ENCODE measurements at places on chromosomes 2 and 18.

GRCh38 chr18:32328379-32328778 lies 138.5 kb downstream of the MEP1B start:
- no peak for DNase-seq

DNA sequence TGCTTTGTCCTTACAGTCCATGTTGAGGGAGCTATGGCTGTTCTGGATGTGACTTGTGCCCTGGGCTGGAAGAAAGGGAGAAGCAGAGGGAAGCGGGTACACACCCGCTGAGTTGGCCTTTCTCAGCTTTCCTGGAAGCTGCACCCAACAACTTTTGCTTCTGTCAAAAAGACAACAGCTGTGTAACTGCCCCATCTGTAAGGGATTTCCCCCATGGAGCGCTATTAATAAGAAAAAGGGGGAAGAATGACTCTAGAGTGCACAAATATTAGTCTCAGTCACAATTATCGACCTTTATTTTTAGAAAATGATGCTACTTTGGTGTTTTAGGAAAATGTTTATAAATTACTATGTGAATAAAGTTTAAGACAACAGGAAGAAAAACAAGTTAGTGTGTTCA lies 368.3 kb downstream of the RAD51AP2 start:
- DNase-seq: no peak

GRCh38 chr2:15768142-15768541 lies 172.2 kb upstream of the MYCN start:
- no peak for DNase-seq

DNA sequence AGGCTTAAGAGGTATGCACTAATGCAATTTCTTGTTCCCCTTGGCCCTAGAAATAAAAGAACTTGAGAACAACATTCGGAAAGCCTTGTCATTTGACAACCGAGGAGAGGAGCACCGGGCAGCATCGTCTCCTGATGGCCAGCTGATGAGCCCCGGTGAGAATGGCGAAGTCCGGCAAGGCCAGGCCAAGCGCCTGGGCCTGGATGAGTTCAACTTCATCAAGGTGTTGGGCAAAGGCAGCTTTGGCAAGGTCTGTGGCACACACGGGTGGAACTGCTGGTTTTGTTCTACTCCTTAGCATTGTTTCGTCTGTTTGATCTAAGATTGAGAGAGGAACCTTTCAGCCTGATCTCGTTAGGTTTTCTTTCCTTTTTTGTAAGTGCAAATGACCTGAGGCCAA lies 289.8 kb upstream of the EPAS1 start:
- DNase-seq: no peak

DNA sequence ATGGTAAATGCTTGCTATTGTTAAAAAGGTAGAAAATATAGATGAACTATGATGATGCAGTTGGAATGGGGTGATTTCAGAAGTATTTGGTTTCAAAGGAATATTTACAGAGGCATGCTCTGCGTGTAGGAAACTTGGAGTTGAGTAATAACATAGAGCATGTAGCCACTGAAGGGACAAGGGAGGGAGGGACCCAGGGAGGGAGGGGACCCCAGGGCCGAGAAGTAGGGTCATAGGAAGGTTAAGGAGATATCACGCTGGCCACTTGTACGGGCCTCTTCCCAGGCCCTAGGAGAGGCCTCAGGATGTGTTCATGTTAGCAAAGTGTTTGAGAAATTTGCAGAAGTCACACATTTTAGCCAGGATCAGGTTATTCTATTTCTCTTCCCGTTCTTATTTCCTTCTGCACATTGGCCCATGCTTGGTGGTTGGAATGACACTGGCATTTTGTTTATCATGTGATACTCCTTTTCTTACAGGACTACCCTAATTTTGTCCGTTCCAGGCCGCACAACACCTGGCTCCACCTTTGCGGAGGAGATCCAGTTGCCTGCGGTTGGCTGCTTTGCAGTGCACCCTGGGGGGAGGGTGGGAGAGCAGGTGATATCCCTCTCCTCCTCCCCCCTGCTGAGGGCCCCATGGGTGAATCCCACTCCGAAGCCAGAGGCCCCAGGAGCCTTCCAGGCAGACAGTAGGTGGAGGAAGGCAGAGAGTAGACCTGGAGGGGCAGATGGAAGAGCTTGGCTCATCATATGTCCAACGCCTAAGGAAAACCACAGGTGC lies 16.9 kb upstream of the ACKR3 start:
- no peak for DNase-seq

DNA sequence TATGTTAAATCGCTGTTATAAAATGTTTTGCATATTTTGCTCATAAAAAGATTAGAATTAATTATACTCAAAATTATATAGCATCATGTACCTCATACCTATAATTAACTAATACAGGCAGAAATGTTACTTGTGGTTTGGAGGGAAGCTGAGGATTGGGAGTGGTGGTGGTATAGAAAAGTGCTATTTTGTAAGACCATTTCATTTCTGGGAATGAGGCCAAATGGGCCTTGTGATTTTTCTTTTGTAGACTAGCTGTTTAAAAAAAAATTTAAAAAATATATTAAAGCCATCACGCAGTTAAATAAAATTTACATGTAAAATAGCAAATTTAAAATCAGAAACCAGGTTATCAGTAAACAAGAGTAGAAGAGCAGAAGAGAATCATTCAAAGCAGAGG lies 560.8 kb upstream of the FAM98A start:
- no peak for DNase-seq

DNA sequence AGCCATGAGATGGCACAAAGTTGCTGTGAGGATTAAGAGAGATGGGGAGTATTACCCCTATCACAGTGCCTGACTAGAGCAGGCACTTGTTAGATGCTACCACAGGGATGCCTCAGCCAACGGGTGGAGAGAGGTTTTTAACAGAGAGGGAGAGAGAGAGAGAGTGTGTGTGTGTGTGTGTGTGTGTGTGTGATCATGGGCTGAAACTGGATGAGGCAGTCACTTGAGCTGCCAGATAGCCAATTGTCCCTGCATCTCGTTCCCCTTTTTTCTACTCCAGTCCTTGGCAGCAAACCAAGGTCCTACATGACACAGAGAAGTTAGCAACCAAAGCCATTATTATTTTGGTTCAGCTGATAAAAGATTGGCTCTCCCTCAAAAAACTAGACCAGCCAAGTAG lies 3.0 kb downstream of the CD8A start:
- DNase-seq: no peak

DNA sequence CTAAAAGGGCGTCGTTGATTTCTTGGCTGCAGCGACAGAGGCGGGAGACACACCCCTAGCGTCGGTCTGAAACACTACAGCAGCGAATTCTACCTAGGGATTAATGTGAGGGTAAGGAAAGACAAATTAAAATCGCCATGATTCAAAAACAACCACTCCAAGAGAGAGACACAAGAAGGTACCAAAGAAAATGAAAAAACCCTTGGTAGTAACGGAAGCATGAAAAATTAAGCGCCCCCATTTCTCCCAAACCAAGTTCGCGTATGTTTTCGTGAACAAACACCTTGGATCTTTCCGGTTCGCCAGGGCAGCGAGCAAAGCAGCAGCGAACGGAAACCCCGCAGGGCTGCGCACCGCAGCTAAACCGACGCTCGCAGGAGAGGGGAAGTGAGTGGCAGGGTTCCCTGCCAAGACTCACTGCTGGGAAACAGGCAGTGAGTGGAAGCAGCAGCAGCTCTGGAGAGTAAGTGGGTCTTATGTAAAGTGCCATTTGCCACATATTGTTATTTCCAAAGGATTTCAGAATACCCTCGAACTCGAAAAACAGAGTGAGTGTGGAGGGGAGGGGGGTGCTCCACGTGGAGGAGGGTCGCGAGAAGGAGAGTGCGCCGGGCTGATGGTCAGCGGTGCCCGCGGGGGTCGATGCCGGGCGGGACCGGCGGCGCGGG lies 1.0 kb downstream of the PPP3R1 start:
- DNase-seq: peak; percentile 49

DNA sequence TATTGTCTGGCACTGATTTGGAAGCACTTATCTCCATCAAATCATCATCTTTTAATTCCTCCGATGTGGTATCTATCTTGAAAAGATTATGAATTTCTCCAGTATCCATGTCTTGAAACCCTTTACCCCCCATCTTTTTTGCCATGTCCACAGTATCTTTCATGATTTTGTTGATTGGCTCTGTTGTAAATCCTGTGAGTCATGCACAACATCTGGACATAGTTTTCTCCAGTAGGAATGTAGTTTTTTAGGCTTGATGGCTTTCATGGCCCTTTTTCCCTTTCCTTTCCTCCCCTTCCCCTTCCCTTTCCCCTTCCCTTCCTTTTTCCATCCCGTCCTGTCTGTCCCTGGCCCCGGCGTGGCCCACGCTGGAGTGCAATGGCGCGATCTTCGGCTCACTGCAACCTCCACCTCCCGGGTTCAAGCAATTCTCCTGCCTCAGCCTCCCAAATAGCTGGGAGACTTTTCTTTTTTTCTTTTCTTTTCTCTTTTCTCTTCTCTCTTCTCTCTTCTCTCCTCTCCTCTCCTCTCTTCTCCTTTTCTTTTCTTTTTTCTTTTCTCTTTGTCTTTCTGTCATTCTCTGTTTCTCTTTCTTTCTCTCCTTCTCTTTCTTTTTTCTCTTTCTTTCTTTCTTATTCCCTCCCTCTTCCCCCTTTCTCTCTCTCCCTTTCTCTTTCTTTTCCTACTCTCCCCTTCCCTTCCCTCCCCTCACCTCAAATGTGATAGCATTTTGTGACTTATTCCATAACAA lies 18.4 kb upstream of the ZNF638 start:
- no peak for DNase-seq

GRCh38 chr18:60693426-60693825 lies 320.9 kb upstream of the MC4R start:
- DNase-seq: no peak

DNA sequence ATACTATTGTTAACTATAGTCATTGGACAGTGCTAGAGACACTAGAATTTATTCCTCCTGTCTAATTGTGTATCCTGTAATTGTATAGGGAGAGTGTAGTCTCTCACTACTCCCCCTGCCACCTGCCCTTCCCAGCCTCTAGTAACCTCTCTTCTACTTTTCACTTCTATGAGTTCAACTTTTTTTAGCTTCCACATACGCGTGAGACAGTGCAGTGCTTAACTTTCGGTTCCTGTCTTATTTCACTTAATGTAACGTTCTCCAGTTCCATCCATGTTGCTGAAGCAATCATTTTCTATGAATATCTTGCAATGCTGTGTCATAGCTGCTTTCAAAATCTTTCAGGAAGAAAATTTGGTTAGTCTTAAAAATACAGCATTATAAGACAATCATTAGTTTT lies 22.8 kb upstream of the RUFY4 start:
- no peak for DNase-seq

DNA sequence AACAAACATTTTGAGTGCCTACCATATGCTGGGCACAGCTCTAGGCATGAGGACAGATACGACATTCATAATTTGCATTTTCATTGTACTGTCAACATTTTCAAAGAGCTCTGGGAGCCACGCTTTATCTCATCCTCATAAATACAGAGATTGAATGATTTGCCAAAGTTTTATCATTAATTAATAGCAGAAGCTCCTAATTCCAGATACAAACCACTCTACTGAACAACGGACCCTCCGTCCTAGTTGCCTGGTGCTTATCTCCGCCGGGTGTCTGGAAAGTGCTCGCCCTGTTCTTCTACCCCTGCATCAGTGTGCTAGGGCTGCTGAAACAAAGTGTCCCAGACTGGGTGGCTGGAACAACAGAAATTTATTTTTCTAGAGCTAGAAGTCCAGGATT lies 23.8 kb downstream of the SERTAD2 start:
- DNase-seq: no peak

DNA sequence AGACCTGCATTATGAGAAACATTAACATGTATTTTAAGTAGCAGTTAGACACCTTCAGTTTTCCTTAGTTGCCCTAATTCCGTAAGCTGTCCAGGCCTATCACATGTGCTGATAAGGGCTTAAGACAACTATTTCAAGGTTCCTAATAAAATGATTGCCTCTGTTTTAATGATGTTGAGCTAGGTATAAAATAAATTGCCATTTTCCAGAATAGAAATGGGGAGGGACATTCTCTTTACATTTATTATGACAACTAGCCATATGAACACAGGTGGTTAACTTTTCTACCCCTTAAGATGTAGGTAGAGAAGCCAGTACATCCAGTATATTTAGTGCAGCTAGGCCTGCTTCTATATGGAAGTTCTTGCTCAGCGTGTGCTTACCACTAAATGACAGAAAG lies 65.9 kb downstream of the SOCS6 start:
- no peak for DNase-seq
